HFFc6 (cell line): ENCODE measurements at places on chromosomes 6 and 20. TPM values are rescaled to one million over a fixed set of nuclear protein-coding genes. Genes with fewer than 3 reads are reported as not detected.

DNA sequence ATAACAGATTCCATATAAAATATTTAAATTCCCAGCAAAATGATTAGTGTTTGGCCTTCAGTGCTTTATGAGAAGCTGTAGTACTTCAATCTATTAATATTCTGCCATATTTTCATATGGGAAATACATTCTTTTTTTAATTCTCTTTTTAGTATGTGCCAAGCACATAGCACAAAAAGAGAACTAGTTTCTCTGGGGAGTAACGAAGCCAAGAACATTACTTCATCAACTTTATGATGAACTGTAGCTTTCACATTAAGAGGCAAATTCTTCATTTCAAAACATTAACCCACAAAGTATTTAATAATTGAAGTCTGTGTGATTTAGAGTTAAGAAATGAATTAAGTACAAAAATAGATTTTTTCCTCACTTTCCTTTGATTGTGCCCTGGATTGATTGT is 281.0 kb upstream of the EYS start:
- H3K27me3 ChIP-seq: no peaks in the 10 kb centered on the region
- H3K27ac ChIP-seq: no peak overlapping the region
- no peaks in the 10 kb centered on the region for H3K36me3 ChIP-seq
- DNase-seq: no peak

GRCh38 chr6:158503222-158503621 is 56.7 kb upstream of the TMEM181 start:
- no peak for DNase-seq
- H3K27ac ChIP-seq: no peak overlapping the region
- peaks cover 17% of the 10 kb centered on the region for H3K4me1 ChIP-seq
- H3K36me3 ChIP-seq: peaks cover 18% of the 10 kb centered on the region

- no peak for DNase-seq
- H3K4me3 ChIP-seq: no peak overlapping the region
- H3K27ac ChIP-seq: no peak overlapping the region
- H3K27me3 ChIP-seq: no peaks in the 10 kb centered on the region
- H3K4me1 ChIP-seq: peaks cover 49% of the 10 kb centered on the region
- H3K36me3 ChIP-seq: peaks cover 27% of the 10 kb centered on the region
Measured at GRCh38 chr6:4012826-4013225, 66.1 kb downstream of the FAM217A start.

NKAIN4 gene
- not detected in 2 replicates for total RNA-seq

ZSCAN16 gene
- 0.84 to 1.4 TPM (median 0.89 TPM) in 3 replicates for total RNA-seq
